ENCODE measurements at places on chromosomes 2 and 18. TPM values are rescaled to one million over a fixed set of nuclear protein-coding genes. Genes with fewer than 3 reads are reported as not detected.

The CCDC74B gene
- 0.94 TPM for total RNA-seq

The IL37 gene
- not detected for total RNA-seq

The SSB gene
- total RNA-seq, result 52.6 TPM

The ANKRD29 gene
- total RNA-seq, result 4.9 TPM

The TNFAIP6 gene
- 0.13 TPM for total RNA-seq

The GNAL gene
- not detected for total RNA-seq

The TRABD2A gene
- total RNA-seq, result 0.38 TPM

The MSTN gene
- 0.19 TPM for total RNA-seq

The PAX8 gene
- 0.16 TPM for total RNA-seq
